Lower lobe of right lung (tissue), 2 donors: ENCODE measurements at places on chromosomes 3 and 15.

- DNase-seq, result no peak
Measured at GRCh38 chr3:29181149-29181780, 99.6 kb upstream of the RBMS3 start.

- no peak for DNase-seq
Measured at GRCh38 chr3:17322106-17322793, 420.2 kb downstream of the TBC1D5 start.

GRCh38 chr15:38217191-38217595, 35.4 kb upstream of the SPRED1 start:
- DNase-seq, result no peak

- DNase-seq, result peak; percentile 45
Measured at GRCh38 chr3:126540342-126540849, 16.4 kb downstream of the CHST13 start.

GRCh38 chr3:173284301-173284700, 113.2 kb upstream of the NLGN1 start:
- DNase-seq, result no peak

DNA sequence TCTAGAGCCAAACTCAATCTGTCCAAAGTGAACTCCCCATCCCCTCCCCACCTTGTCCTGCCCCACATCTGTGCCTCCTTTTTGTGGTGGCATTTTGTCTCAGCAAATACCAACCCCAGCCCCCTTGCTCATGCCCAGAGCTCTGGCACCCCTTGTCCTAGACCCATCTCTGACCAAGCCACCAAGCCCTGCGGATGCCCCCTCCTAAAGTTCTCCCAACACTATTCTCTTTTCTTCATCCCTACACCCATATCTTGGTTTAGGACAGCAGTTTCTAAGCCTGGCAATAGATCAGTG, 17.7 kb downstream of the ACAA1 start:
- DNase-seq, result no peak

GRCh38 chr3:2198776-2199279, 100.2 kb downstream of the CNTN4 start:
- DNase-seq, result no peak

GRCh38 chr15:98413933-98414546, 234.3 kb upstream of the IGF1R start:
- no peak for DNase-seq

- no peak for DNase-seq
Measured at GRCh38 chr15:35740761-35741160, 194.8 kb upstream of the DPH6 start.
